ENCODE measurements at places on chromosomes 6 and 20. TPM values are rescaled to one million over a fixed set of nuclear protein-coding genes. Genes with fewer than 3 reads are reported as not detected.

The IBTK gene
- 53.6 TPM for polyA plus RNA-seq

The APCDD1L gene
- not detected for polyA plus RNA-seq

The PHF1 gene
- polyA plus RNA-seq = 112 TPM

The CCN5 gene
- polyA plus RNA-seq = not detected

The CPNE5 gene
- polyA plus RNA-seq = 9.5 TPM

The SNTA1 gene
- 8.6 TPM for polyA plus RNA-seq

The LRP11 gene
- 53.5 TPM for polyA plus RNA-seq

The SNAP91 gene
- 88.6 TPM for polyA plus RNA-seq

The RAMACL gene
- polyA plus RNA-seq = 1.9 TPM

All from neural cell (in vitro differentiated cells).